Motor neuron (in vitro differentiated cells): ENCODE measurements at places on chromosomes 13 and 19.

DNA sequence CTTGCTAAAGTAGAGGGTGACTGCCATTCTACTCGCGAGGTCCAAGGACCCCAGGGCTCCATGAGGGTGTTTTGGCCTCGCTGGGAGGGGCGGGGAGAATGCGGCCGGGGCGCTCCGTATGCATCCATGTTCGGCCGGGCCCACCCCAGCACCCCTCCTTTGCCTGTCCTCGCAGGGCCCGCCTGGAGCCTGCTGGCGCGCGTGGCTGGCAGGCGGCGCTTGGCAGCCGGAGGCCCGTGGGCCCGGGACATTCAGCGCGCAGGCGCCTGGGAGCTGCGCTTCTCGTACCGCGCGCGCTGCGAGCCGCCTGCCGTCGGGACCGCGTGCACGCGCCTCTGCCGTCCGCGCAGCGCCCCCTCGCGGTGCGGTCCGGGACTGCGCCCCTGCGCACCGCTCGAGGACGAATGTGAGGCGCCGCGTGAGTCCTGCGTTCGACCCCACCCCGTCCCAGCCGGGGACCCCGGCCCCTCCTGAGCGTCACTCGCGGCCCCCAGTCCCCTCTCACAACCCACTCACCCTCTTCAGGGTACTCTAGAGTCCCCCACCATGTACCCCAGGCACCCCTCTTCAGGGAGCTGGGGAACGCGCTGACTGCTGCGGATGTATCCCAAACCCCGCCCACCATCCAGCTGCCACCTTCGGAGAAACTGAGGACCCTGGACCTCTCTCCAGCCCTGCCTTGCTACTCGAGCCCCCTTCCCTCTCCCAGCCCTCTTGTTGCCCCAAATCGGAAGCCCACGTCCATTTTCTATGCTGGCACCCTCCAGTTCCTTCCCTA, 4.1 kb downstream of the DLL3 start:
- no peak for ATAC-seq

DNA sequence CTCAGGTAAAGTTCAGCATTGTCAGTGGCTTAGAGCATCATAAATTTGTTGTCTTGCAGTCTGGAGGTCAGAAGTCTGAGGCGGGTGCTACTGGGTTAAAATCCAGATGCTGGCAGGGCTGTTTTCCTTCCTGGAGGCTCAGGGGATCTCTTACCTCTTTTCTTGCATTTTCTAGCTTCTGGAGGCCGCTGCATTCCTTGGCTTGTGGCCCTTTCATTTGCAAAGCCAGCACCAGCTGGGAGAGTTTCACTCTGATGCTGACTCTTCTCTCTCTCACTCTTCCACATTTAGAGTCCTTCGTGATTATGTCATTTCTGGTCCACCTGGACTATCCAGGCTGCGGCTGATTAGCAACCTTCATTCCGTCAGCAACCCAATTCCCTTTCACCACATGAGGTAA, 38.1 kb upstream of the SLC10A2 start:
- ATAC-seq = no peak

DNA sequence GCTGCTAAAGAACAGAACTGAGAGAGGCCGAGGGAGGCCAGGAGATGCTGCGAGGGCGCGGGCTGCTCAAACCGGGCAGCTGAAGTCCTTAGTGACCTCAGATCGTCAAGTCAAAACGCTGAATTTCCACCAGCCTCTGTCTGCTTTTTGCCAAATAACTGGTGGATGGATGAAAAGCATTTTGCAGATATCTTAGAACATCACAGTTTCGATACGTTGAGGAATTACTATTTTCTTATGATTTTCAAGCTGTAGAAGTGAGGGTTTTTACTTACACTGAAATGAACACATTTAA, 2.0 kb downstream of the GPC6 start:
- no peak for ATAC-seq

GRCh38 chr13:66859934-66860877, 369.9 kb downstream of the PCDH9 start:
- no peak for ATAC-seq

DNA sequence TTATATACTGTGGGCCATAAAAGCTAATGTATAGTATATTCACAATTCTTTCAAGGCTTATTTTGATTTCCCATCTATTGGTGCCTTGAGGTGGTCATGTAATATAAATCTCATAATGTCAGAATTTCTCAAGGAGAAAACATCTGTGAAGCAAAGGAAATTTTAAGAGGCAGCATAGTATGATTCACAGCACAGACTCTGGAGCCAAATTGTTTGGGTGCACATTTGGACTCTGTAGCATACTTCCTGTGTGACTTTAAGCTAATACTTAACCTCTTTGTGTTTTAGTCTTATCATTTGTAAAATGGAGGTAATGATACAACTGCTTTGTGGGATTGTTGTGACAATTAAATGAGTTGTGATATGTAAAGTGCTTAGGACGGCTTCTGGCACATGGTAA, 67.6 kb downstream of the PIBF1 start:
- no peak for ATAC-seq

DNA sequence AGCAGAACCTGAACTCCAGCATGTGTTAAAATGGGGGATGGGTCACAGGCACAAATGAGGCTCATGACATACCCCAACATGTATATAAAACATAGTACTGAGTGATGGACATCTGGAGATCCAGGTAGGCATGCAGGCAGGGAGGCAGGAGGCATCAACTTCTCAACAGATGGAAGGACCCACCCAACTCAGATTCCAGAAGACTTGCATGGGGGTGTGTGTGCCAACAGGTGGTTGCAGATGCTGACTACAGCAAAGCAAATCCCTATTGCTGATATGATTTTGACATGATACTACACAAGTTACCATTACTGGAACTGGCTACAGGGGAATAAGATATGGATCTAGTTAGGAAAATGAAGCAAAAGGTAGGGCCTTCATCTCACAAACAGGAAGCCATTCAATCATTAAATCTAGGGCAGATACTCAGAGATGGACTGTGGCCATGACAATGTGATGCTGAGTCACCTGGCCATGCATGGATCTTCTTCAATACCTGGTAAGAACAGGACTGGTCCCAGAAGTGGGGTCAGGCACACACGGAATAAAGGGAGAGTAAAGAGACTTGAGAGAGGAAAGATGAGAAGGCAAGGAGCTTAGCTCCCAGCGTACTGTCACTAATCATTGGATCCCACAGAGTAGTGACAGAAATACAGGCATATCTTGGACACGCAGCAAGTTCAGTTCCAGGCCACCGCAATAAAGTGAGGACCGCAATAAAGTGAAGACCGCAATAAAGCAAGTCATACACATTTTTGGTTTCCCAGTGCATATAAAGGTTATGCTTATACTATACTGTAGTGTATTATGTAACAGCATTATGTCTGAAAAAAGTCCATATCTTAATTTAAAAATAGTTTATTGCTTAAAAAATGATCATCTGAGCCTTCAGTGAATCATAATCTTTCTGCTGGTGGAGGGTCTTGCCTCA, 91.3 kb downstream of the USP12 start:
- ATAC-seq = no peak

DNA sequence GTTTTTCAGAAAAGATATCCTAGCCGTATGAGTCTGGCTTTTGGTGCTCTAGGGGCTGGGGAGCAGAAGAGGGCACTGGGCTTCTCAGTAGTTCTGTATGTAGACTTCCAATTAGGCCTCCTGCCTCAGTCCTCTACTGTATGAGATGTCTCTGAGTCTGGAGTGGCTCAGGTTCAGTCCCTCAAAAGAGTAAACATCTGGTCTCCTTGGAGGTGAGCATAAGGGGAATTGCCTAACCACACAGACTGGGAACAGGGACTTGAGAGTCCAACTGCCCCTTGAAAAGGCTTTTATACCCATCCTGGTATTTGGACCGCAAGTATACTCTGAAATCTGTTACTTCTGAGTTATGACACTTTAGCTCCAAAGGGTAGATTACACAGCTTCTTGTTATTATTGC, 214.5 kb downstream of the TDRD3 start:
- no peak for ATAC-seq

- no peak for ATAC-seq
These were observed 31.0 kb downstream of the RUBCNL start for GRCh38 chr13:46355901-46356590.

- no peak for ATAC-seq
These were observed 17.6 kb upstream of the SPATA13 start for GRCh38 chr13:24142886-24143285.

DNA sequence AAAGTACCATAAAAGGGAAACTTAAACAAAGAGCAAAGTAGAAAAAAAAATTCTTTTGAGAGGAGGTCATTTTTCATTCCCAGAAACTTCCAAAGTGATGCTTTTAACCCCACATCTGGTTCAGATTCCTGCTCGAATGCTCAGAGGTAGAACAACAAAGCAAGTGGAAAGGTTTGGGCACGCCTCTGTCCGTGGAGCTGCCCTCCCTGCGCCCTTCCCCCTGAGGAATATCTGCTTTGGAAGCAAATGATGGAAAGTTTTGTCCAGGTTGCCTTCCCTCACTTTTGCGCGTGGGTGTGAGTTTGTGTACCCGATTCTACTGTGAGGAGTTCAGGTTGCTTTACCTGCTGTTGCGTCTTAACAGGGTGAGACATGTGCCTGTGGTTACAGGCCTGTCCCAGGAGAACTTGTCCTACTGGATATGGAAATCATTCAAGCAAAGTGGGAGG, 110.2 kb downstream of the KLF5 start:
- ATAC-seq = no peak

GRCh38 chr19:19659646-19660245, 3.7 kb downstream of the ATP13A1 start:
- ATAC-seq = no peak

DNA sequence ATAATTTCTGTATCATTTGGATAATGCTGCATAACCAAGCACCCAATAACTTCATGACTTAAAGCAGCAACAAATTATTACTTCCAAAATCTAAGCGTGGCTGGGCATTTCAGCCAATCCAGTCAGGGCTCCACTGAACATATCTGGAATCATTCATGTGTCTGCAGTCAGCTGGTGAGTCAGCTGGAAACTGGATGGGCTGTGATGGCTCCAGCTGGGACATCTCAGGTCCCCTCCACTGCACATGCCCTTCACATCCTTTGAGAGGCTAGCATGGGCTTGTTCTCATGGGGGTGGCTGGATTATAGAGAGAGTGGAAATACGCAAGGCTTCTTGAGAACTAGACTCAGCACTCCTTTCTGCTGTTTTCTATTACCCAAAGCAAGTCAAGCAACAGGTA, 961.9 kb downstream of the DIAPH3 start:
- no peak for ATAC-seq

DNA sequence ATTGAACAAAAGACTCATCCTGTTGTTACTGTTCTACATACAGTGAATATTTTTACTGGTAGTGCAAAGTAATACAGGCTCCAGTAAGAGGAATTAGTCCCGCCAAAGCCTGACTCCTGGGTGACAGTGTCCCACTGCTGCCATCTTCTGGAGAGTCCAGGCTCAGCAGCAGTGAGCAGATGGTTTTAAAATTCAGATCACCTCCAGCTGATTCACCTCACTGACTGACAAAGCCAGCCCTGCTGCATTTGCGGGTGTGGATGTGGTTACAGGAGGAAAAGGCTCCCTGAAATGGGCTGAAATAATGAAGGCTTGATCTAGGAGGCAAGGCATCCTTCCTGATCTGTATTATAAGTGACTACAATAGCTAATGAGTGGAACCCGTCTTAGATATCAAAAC, 18.3 kb downstream of the PABPC3 start:
- peak; percentile 93 for ATAC-seq
